ENCODE measurements at places on chromosomes 1 and 21. TPM values are rescaled to one million over a fixed set of nuclear protein-coding genes. Genes with fewer than 3 reads are reported as not detected.

Gene TENT5C
- 6.0 TPM for total RNA-seq

Gene DNASE2B
- total RNA-seq = not detected

Gene PCBP3
- total RNA-seq = 13.2 TPM

Gene SYT6
- total RNA-seq = not detected

DNA sequence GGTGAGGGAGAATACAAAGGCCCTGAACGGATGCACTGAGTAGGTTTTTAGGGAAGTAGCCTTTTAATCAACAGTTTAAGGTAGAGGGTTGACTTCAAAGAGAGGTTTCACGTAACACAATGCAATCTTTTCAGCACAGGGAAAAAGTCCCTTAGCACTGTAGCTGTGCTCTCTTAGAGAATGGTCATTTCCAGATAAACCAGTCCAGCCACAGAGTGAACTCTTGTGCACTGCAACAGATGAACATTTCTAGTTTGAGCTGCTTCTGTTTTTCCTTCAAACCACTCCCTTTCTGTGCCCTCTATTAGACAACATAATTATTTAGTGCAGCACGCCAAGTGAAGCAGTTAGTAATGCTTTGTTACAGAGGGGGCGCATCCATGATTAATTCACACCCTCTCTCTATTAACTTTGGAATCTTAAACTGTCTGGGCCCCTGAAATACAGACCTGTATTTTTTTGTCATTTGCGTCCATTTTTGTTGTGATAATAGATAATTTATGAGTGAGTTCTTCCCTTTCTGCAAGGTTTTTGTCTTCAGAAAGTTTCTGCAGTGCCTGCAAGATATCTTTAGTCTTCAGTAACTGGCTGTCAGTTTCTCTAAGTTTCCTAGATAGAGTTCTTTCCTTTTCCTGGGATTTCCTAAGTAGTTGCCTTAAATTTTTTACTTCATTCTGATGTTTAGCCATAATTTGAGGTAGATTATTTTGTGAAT, 22.9 kb downstream of the LCA5L start:
- no peak for DNase-seq

DNA sequence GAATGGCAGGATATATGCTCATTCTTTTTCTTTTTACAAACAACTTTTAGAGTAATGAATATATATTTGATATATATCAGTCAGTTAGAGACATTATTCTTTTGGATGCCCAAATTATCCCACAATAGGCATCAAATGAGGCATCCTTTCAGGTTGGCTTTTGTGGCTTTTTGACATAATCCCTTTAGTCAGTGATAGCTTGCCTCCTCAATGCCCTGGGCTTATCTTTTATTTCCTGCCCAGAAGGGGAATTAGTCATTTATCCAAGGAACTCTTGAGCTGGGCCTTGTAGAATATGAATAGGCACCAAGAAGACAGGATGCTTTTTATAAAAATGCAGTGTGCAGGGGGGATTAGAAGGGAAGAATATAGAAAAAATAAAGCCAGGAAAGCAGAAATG, 22.2 kb downstream of the EPHX4 start:
- no peak for DNase-seq

DNA sequence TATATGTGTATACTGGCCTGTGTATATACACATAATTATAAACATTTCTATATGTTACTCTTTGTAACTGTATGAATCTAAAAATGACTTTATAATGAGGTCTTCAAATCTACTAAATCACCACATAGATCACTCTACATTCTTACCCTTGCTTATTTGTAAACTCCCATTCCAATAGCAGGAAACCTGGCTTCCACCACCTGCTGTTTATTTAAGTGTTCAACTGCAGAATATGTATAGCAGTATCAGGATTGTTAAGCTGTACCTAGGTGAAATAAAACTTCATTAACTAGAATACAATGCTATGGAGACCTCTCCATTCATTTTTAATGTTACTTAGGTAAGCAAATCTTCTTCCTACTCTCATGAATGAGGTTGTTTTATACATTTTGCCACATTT, 1351.1 kb upstream of the B3GALT2 start:
- no peak for DNase-seq

DNA sequence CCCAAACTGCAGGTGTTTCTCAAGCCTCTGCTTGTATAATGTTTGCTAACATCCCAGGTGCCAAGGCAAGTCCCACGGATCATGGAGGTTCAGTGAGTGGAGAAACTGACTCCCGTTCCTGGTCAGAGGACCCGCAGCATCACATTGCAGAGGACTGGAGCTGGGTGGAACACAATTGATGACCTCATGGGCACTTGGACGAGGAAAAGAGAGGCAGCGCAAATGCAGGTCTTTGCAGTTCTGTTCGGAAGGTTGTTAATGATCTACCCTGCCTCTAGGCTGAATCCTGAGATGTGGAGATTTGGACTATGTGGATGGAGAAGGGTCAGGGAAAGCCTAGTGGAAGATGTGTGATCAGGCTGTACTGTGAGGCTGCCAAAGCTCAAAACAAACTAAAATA, 192.9 kb downstream of the DUSP10 start:
- no peak for DNase-seq

DNA sequence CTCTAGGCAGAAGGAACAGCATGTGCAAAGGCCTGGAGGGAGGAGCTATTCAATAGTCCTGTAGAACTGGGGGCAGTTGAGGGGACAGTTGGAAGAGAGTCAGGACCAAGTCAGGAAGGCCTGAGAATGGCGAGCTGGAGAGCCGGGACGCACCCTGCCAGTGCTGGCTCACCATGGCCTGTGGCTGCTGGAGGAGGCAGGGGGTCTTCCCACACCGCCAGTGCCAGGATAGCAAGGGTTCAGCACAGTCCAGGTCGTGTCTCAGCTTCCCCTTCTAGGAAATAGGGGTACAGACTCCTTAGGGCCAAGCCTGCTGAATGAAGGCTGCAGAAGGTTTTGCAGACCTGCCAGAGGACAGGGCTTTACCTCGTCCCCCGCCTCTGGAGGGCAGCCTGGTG, 7.3 kb downstream of the PODN start:
- DNase-seq = no peak

DNA sequence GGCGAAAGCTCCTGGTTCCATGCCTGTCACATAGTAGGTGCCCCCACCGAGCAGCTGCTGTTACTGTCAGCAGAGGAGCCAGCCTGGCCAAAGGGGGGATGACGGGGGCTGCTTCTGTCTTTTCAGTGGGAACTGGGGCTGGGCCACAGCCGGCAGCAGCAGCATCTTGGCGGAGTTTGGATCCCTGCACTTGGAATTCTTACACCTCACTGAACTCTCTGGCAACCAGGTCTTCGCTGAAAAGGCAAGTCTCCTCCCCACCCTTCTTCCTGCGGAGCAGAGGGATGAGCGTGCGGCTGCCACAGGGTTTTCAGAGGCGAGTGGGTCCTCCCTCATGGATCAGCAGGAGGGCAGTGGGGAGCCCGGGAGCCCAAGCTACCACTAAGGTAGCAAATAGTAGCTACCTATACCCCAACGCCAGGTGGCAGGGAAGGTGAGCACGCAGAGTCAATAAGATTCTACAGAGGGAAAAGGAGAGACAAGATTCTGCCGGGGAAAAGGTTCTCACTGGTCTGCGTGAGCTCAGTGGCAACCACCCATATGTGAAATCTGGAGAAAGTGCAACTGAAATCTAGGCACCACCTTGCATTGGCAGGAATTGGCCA, 41.4 kb upstream of the SELENON start:
- no peak for DNase-seq

DNA sequence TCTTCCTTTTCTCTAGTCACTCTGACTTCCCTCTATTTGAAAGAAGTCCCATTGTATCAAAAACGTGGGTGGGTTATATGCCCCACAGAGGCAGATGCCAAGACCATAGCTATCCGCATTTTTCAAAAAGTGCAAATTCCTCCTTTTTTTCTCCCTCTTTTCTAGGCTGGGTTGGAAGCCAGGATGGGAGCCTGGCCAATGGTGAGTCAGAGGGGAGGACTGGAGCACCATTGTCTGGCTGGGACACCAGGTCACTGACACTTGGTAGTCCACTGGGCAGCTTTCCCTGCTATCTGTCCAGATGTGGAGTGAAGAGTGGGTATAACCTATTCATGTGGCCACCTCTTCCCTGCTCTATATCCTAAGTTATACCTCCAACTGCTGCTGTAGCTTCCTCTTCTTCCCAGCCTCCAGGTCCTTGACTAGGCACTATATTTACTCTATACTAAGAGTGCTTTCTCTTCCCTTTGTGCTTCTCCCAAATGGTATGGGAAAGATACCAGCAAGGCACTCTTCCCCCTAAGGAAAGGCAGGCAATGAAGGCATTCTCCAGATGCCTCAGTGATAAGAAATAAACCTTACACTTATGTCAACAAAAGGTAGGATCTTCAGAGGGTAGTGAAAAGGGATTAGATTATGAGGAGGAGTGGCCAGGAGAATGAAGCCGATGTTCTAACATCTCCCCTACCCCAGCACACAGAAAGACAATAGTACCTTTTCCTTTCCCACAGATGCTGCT, 12.9 kb downstream of the PI4KB start:
- no peak for DNase-seq

DNA sequence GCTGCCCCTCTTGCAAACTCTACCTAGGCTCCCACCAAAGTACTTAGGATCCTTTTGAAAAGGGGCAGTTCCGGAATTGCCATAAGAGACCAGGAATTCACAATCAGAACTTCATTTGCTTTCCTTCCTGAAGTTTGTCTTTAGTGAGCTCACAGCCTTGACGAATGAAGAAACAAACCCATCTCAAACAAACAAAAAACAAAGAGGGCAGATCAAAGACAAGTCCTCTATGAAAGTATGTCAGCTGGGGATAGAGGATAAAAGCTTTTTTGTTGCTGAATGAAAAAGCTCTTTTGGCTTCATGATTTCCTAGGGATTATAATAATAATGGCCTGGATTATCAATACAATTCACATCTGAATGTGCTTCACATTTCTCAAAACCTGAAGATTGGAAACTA, 357.9 kb upstream of the DUSP10 start:
- no peak for DNase-seq

DNA sequence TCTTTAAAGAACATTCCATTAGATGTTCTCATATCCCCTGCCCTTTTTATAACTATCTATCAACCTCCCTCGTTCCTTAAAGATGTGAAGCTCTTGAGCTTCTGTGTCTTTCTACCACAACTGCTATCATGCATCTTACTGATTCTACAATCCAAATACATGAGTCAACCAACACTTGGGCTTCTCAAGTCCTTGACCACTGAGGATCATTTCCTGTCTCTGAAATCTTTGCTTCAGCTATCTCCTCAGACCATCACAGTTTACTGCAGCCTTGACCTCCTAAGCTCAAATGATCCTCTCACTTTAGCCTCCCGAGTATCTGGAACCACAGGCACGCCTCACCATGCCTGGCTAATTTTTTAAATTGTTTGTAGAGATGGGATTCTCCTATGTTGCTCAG, 75.2 kb downstream of the FMO4 start:
- no peak for DNase-seq

DNA sequence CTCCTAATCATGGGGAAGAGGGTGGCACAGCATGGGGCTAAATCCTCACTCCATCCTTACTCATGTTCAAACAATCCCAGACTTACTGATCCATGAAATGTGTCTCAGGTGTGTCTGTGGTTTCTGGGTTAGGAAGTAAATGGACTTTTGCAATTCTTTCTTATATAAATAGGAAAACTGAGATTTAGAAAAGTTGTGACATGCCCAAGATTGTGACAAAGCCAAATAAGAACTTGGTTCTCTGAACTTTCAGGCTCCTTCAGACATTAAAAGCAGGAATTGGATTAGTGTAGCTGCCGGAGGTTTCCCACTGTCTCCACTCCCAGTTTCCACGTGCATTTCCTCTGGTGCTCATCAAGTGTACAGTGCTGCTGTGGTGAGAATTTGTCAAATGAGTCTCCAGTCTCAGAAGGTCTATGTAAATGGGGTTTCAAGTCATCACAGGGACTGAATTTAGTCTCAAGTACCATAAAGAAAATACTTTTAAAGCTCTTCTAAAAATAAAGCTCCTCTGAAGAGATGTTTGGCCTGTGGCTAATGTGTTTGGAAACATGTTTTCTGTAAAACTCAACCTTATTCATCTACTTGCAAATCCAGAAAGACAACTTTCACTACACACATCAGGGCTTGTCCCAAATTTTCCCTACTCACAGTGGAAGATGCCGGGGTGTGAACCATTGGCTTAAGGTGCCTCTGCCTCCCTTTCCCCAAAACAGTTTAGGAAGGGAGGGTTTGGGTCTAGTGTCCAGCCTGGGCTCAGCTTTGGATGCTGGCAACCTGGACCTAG, 115.2 kb downstream of the NGF start:
- no peak for DNase-seq

- no peak for DNase-seq
These were observed 7.5 kb downstream of the DDR2 start for GRCh38 chr1:162639718-162640117.

DNA sequence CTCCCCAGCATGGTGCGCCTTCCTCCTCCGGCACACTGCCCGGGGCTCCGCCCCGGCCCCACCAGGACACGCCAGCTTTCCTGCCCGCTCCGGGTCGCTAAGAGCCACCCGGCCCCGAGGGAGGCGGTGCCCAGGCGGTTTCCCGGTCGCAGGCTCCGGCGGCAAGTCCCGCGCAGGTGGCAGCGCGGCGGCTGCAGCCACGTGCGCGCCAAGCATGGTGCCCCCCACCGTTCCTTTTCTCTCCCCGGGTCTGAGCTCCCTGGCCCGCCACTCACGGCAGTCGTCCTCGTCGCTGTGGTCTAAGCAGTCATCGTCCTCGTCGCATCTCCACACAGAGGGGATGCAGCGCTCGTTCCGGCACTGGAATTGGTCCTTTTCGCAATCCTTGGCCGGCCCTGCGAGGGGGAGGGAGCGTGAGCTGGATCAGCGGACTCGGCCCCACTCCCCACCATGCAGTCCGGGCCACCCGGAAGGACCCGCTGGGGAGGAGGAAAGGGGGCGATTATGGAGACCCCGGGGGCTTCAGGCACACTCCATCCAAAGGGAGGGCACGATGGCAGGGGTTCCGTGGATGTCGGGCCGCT, 1.2 kb downstream of the LRP8 start:
- no peak for DNase-seq

DNA sequence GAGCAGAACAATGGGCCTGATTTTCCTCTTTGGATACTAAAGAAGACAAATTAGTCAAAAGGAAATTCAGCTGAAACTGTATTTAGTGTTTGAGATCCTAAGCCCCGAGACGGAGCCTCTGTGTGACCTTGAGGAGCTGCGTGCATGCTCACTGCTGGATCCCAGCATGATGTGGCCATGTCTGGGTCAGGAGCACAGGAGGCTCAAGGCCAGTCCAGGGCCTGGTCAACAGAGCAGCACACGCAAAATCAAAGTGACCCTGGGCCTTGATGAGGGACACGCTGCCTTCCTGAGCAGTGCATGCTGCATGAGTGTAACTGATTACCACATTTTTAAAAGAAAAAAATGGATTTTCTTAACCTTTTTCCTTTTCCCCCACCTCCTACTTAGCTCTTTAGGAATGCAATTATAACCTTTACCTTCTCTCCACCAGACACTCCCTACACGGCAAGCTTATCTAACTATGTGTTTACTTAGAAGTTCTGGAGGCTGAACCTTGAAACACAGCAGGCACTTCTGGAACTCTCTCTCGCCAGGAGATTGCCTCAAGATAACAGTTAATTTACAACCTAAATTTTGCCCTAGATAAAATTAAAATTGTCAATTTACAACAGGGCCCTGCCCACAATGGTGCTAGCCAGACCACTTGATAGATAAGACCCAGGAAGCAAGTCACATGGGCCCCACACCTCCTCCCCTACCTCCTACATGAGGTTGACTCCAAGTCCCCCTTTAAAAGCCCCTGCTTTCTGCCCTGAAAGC, 144.6 kb downstream of the LRIG2 start:
- DNase-seq = no peak

Measured in activated CD4-positive, alpha-beta T cell treated with anti-CD3 and anti-CD28 coated beads for 36 hours (primary cell).